CD4-positive, alpha-beta T cell treated with Interleukin-6 at 100 ng/mL for 8 hours (primary cell): ENCODE measurements at places on chromosomes 2 and 18.

DNA sequence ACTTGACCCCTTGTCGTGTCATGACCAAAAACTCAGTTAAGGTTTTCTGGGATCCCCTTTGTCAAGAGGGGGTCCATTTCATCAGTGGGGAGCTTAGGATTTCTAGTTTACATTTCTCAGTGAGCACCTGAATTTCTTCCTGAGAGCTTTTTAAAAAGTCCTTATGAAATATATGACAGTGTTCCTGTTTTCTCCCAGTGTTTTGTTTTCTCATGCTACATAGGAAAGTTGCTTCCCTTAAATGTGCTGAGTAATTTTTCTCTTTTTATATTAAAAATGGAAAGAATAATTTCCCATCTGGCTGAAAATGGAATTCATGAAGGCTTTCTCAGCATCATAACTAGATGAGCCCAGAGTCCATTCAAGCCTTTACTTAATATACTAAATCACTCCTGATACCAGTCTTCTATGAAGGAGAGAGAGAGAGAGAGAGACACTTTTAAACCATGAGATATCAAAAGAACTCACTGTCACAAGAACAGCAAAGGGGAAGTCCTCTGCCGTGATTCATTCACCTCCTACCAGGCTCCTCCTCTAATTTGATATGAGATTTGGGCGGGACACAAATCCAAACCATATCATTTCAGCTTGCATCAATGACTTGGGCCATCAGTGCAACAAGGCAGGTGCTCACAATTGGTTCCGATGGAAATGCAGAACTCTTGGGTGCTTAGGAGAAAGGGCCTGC, 61.1 kb downstream of the XRCC5 start:
- no peak for DNase-seq

GRCh38 chr2:134136731-134137130, 117.1 kb upstream of the MGAT5 start:
- DNase-seq, result no peak

- DNase-seq, result no peak
Measured at GRCh38 chr18:3692113-3692621, 242.2 kb downstream of the TGIF1 start.

DNA sequence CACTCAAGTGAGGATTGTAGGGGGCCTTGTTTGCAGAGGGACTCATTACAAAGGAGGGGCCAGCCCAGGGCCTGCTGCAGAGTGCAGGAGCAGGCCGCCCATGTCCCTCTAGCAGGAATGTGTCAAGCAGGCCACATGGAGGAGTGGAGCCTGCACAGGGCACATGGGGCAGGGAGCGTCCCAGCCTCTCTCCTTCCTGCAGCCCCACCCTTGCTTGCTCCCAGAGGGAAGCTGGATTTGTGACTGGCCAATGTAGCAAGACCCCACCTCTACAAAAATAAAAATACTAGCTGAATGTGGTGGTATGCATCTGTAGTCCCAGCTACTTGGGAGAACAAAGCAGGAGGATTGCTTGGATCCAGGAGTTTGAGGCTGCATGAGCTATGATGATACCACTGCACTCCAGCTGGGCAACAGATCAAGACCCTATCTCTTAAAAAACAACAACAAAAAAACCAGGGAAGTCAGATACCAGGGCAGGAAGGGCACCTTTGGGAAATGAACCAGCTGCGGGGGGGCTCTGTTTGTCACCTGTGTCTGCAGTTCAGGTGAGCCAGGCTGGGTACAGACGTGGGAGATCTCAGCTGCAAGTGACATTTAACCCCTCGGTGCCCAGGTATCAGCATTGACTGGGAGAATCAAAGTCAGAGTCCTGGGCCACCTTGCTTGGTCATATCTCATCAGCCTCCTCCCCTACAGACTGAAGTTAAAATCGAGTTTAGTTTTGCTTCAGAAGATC, 27.7 kb downstream of the IMPA2 start:
- DNase-seq, result no peak

- DNase-seq, result no peak
Measured at GRCh38 chr18:55500316-55501086, 87.5 kb downstream of the TCF4 start.
